ENCODE measurements at places on chromosomes 3 and 15.

- DNase-seq, result no peak
Observed at GRCh38 chr3:8845641-8846040, 76.2 kb upstream of the OXTR start.

DNA sequence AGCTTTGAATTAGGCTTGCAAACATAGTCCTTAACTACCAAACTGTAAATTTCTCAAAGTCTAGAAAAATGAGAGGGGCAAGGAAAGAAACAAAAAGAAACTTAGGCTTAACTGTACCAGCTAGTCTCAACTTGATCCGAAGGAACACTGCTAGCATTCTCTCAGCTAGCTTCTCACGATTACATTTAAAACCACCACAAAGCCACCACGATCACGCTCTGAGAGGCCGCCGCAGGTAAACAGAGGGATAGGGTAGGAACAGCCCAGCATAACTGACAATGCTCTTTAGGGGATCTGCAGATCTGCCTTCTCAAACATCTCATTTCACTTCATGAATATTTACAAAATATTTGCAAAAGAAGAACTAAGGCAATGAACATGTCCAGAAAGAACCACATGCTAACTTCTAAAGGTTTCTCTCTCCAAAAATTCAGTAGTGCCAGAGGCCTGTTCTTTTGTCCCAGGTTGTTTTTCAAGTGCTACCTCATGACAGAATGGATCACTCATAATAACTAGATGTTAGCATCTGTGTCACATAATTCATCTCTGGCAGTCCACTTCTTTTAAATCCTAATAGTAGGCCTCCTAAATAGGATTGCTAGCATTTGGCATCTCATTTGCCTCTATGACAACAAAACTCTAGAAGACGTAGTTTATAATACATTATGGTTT is 18.9 kb downstream of the VGLL4 start:
- no peak for DNase-seq

DNA sequence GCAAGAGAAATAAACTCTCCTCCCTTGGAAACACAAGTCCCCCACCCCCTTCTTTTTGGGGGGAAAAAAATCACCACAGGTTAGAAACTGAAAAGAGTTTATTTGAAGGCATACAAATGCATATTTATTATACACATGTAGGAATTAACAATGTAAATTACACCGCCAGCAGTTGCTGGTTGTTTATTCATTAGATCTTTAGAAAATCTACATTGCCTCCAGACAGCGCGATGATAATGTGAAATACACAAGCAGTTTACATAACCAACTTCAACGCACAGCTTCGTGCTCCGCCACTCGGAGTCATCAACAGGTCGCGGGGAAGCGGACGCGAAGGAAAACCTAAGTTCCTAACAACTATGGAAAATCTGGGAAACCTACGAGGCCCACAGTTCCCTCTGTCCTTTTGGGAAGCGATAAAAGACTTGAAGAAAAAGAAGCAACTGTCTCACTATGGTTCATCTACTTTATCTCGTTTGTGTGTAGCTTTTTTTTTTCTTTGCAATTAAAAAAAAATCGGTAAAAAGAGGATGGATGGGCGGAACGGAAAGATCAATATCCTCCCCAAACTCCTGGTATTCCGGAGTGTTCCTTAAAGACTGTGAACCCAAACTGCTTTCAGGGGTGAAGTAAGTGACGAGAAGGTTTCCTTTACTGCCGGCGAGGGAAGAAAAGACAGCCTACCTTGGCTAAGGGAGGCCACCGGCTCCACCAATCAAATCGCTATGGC is 8.4 kb upstream of the FOXB1 start:
- no peak for DNase-seq

- no peak for DNase-seq
Observed at GRCh38 chr15:97576929-97577645, 383.4 kb upstream of the ARRDC4 start.

GRCh38 chr3:192352142-192352541 is 375.2 kb downstream of the FGF12 start:
- no peak for DNase-seq

GRCh38 chr3:153752405-153753027 is 368.7 kb upstream of the ARHGEF26 start:
- DNase-seq, result no peak

DNA sequence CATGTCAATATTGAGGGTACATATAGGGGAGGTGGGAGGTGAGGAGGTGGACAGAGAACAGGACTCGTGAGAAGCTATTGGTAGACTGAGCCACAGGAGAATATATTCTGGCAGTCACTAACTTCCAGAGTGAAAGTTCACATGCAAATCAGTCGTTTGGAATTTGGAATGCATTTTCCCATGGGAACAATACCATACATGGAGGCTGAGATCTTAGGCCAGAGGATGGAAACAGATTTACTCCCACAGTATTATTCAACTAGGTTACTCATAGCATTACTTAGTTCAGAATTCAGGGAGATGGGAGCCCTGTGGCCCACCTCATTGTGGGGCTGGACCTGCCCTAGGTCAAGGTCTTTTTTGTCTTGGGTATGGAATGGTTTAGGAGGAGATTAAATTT is 36.4 kb upstream of the ABHD2 start:
- no peak for DNase-seq
